Head of caudate nucleus (tissue), 42 donors: ENCODE measurements at places on chromosomes 1 and 21.

DNA sequence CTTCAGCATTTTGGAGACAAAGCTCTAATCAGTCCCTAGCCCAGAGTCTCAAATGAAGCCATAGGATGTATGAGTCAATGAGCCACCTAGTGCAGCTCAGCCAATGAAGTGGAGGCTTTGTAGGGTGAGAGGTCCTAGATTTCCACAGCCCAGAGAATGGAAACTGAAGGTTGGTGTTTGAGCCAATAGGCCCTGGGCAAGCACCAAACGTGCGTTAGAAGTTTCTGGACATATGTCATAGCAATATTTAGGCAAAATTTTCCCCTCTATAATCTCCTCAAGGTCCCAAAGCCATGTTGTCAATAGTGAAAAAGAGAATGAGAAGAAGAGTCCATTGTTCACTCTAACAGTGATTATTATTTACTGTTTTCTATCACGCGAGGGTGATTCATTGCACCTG lies 361.3 kb downstream of the PLPP3 start:
- no peak for DNase-seq

DNA sequence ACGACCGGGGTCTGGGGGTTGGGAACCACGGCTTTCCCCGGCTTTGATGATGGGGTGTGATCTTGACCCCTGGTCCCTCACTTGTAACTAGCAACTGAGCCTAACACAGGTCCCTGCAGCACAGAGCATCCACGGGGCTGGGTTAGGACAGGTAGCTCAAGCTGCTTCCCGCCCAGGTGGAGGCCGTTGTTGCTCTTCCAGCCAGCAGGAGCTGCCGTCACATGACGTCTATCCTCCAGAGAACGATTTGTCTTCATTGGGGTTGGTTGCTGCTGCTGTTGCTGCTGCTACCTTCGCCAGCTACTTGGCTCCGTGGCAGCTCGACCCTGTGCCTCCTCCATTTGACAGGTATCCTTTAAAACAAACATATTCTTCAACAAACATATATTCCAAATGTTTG lies 74.3 kb upstream of the ADAR start:
- no peak for DNase-seq

GRCh38 chr21:16377120-16377658 lies 647.4 kb downstream of the USP25 start:
- no peak for DNase-seq

DNA sequence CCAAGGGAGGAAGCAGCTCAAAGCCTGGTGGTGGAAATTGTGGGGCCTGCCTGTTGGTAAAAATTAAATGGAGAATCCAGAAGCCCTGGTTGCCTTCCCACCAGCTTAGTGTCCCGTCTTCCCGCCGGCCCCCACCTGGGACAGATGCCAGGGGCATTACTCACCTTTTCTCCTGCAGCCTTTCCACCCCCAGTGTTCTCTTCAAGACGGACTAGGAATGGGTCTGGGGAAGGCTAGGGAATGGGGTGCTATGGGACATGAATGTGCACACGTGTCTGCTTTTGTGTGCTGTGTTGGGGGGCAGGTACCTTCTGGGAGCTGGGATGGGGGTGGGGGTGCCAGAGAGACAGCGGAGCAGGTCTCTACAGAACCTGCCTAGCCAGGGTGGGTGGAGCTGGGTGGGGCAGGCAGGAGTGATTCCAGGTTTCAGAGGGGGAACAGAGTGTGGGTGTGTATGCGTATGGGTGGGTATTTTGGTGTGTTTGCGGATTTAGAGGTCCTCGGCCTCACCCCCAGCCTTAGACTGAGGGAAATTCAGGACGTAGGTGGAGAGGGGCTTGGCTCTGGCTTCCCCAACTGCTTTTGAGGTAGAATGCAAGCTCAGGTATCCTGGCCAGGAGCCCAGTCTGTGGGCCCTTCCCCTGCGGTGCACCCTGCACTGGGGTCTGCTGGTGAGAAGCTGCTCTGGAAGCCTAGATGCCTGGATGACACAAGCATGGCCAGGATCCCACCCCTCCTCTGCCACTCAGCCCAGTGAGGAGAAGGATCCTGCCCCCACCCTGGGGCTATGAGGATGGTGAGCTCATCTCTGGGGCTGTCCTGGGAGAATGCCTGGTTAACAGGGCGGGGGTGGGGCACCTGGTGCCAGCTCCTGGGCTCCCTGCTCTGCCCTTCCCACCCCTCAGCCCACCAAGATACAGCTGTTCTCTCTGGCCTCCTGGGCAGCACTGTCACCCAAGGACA lies 7.8 kb downstream of the VANGL2 start:
- no peak for DNase-seq

DNA sequence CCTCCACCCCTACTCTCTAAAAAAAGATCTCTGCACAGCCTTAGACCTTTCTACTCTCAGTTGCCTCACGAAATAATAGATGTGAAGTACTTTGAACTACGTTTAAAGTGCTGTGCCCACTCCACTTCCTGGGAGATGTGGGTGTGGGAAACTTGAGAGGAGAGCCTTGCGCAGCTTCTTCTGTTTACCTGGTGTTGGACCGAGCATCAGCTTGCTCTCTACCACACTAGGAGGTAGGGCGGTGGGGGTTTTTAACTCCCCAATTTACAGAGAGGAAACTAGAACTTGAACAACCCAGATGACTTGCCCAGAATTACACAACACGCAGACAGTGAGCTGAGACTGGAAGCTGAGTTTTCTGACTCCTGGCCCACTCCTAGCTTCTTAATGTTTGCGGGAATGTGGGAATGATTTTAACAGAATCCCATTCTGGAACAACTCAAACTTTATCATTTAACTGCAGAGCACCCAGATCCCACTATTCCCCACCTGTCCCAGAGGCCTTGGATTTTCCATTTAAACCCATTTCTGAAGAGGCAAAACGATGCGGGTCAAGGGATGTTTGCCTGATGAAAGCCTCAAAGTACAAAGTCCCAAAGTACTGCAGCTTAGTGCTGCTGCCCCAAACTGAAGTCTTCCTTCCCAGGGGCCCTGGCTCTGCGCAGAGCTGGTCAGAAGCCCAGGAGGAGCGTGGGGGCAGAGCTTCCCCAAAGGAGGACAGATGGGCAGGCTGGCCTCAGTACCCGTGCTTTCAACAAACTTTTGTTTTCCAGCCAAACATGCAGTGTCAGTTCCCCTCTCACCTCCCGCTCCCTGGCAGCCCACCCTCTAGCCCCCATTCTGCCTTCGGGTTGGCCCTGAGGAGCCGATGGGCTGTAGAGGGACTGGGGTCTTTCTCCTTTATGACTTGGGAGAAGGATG lies 19.0 kb downstream of the BTG2 start:
- DNase-seq, result no peak

DNA sequence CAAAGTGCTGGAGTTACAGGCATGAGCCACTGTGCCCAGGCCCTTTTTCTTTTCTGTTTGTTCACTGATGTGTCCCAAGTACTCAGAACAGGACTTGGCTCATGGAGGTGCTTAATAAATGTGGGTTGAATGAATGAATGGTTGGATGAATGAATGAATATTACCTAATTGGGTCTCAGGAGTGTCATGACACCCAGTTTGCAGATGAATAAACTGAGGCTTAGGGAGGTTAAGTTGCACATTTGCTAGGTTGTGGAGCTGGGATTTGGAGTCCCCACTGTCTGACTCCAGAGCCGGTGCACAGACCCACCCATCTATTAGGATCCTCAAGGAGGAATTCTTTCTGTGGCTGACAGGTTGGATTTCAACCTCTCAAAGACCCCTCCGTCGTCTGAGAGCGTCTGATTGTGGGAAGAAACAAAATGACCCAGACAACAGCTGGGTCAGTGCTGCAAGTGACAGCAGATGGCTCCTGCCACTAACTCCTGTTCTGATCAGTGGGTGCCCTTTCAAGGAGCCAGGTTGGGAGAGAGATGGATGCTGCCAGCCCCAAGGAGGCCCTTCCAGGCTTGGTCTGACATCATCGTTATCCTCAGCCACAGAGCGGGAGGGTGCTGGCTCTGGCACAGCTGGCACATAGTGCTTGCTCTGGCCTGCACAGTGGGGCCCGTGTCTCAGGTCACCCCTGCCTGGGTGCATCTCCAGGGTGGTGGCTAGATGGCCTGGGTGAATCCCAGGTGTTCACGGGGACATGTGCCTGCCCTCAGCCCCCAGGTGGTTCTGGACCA lies 24.2 kb downstream of the ARHGEF10L start:
- DNase-seq, result no peak

DNA sequence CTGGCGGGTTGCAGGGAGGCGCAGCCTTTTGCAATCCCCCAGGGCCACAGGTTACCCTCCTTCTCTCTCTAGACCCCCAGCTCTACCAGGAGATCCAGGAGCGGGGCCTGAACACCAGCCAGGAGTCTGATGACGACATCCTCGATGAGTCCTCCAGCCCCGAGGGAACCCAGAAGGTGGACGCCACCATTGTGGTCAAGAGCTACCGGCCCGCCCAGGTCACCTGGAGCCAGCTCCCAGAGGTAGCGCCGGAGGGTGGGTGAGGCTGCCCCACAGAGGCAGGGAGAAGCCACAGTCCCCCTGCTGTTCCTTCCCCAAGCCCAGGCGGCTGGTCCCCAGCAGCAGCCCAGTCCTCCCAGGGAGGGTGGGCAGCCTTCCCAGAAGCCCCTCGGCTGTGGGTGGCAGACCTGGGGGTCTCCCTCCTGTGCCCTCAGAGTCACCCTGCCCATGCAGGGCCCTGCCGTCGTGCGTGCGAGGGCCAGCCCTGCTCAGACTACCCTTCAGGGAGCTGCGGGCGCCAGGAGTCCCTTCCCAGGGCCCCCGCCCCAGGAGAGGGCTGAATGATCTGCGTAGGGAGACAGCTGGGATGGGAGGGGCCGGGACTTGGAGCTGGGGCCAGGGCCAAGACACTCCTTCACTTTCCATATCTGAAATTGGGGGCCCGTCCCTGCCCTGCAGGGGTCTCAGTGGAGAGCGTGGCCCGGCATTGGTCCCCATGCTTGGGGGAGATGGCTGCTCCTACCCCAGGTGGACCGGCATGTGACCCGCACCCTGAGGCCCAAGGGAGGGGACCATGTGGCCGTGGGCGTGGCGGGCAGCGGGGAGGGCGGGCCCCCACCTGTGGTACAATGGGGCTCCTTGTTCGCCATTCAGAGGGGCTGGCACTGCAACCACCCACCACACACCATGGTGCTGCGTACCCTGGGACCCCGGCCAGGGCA lies 12.9 kb downstream of the ARHGEF16 start:
- DNase-seq, result no peak

DNA sequence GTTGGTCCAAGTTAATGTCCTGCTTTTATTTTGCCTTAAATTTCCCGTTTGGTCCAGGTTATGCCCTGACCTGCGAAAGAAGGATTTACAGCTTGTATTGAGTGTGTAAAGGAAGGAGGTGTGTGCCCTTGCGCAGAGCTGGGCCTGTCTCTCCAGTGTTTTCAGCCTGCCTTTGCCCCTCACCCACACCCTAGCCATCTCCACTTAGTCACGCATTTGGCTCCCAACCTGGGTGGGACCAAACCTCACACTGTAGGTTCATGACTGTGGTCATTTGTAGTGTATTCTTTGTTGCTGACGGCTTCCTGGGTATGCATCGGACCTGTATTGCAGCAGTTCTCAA lies 572 bp upstream of the SRSF10 start:
- no peak for DNase-seq

- no peak for DNase-seq
Observed at GRCh38 chr1:202046227-202046626, 35.8 kb downstream of the ELF3 start.

GRCh38 chr21:36478207-36478701 lies 1.7 kb downstream of the CLDN14 start:
- no peak for DNase-seq
